ENCODE measurements at places on chromosomes 5 and 9.

GRCh38 chr9:114497236-114497635 lies 8.0 kb downstream of the WHRN start:
- no peak for DNase-seq

GRCh38 chr9:135901031-135901758 lies 6.2 kb downstream of the CAMSAP1 start:
- no peak for DNase-seq

DNA sequence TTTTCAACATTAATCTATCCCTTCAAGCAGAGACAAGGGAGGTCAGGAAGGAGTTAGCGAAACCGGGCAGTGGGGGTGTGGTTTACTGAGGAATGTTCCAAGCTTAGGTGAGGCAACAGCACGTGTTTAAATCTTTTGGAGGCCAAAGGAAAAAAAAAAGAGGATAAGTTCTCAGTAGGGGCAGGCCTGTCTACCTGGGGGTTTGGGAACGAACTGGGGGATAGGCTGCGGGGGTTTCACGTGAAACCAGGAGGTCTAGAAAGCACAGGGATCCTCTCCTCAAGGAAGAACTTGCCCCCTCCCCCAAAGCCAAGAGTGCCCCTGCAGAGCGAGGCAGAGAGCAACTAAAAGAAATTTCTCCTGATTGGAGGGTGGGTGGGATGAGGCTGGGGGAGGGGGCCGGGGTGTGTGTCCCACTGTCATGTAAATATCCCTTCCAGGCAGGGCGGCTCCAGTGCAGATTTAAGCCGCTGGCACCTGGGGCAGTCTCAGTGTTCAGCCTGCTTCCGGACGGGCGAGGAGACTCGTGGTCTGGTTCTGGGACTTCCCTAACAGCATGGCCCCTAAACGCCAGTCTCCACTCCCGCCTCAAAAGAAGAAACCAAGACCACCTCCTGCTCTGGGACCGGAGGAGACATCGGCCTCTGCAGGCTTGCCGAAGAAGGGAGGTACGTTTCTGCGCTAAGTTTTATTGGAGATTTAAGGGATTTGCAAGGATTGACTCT lies 5.5 kb upstream of the SET start:
- DNase-seq, result peak; percentile 32

- DNase-seq, result no peak
Measured at GRCh38 chr9:88087906-88088305, 50.4 kb downstream of the SPATA31C2 start.

- DNase-seq, result no peak
Measured at GRCh38 chr5:157186309-157187045, 5.8 kb downstream of the ITK start.

All from stimulated activated CD4-positive, alpha-beta T cell treated with anti-CD3 and anti-CD28 coated beads, Interleukin-4, amount 100 ng/mL, for 48 hours (primary cell).